Posterior vena cava (tissue), 2 donors: ENCODE measurements at places on chromosomes 7 and 10. TPM values are rescaled to one million over a fixed set of nuclear protein-coding genes. Genes with fewer than 3 reads are reported as not detected.

DNA sequence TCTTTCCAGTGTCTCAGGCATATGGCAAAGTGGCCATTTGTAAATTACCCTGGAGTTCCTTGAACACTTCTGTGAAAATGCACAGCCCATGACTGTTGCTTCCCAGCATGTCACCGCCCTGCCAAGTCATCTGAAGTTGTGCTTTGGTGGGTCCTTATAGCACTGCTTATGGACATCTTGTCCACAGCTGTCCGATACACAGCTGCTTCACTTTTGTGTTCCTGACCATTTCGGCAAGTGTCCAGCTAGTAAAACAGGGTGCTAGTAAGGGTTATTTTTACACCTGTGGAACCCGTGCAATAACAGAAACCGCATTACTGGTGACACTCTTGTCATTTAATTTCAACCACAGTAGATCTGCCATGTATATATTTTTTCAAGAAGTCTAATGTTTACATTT, 29.7 kb downstream of the PIP4K2A start:
- DNase-seq: no peak

- DNase-seq: no peak
Observed at GRCh38 chr7:132504071-132504470, 72.2 kb downstream of the PLXNA4 start.

Gene SPDYE11
- not detected for total RNA-seq

- no peak for DNase-seq
Observed at GRCh38 chr10:116926426-116926825, 77.1 kb downstream of the ENO4 start.
